Natural killer cell treated with Interleukin-12 subunit alpha and Interleukin-12 subunit beta and Interleukin-15 and Interleukin-18, amount 100 ng/mL, for 72 hours (primary cell): ENCODE measurements at places on chromosomes 11 and 22. TPM values are rescaled to one million over a fixed set of nuclear protein-coding genes. Genes with fewer than 3 reads are reported as not detected.

DNA sequence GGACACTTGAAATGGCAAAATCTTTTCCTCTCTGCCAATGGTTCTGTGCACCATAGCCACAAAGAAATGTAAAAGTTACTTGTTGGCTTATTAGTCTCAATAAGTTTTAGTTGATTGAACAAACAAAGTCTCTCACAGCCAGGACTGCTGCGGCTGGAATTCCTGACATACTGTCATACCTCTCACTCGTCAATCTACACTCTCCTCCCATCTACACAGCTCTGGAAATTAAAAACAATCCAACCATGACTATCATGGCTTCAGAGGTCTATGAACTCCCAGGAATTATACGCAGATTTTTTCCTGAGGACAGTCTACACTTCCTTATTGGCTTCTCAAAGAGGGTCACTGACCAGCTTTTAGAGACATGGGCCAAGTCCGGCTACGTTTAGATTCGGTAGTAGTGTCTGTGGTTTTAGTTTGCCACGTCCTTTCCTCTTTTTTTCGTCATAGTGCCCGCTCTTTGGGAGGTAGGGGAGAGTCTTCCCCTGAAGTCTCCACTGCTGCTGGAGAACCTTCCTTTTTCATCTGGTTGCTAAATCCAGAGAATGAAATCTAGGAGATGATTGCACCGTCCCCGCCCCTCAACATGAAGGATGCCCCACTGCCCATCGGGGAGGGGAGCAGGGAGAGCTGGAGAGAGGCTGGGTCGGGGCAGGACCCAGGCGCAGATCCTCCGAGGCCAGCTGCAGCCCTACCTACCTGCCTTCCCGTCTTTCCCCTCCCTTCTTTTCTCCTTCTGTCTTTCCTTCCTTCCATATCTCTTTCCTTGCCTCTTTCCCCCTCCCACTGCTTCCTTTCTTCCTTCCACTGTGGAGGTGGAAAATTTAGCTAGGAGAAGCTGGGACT is 1.0 kb upstream of the PLEKHB1 start:
- DNase-seq: no peak

LRRC56 gene
- total RNA-seq: 0.98 TPM

CASP4 gene
- total RNA-seq: 211 TPM

- no peak for DNase-seq
Observed at GRCh38 chr11:123238297-123238696, 43.2 kb upstream of the CLMP start.

NLRP6 gene
- 0.26 TPM for total RNA-seq

- DNase-seq: peak; percentile 70
Observed at GRCh38 chr22:28728621-28729313, 12.9 kb downstream of the CHEK2 start.

GRCh38 chr11:1305063-1305495 is 4.4 kb downstream of the TOLLIP start:
- DNase-seq: no peak

DNA sequence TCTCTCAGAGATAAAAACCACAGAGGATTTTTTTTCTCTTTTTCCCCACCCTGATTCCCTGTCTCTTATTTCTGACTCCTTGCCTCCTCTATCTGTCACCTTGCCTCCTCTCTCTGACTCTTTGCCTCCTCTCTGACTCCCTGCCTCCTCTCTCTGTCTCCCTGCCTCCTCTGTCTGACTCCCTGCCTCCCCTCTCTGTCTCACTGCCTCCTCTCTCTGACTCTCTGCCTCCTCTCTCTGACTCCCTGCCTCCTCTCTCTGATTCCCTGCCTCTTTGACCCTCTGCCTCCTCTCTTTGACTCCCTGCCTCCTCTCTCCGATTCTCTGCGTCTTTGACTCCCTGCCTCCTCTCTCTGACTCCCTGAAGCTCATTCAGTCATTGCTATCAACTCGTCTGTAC is 3.1 kb downstream of the RASD2 start:
- DNase-seq: no peak

GRCh38 chr22:30604723-30605122 is 2.3 kb upstream of the TCN2 start:
- no peak for DNase-seq

DNA sequence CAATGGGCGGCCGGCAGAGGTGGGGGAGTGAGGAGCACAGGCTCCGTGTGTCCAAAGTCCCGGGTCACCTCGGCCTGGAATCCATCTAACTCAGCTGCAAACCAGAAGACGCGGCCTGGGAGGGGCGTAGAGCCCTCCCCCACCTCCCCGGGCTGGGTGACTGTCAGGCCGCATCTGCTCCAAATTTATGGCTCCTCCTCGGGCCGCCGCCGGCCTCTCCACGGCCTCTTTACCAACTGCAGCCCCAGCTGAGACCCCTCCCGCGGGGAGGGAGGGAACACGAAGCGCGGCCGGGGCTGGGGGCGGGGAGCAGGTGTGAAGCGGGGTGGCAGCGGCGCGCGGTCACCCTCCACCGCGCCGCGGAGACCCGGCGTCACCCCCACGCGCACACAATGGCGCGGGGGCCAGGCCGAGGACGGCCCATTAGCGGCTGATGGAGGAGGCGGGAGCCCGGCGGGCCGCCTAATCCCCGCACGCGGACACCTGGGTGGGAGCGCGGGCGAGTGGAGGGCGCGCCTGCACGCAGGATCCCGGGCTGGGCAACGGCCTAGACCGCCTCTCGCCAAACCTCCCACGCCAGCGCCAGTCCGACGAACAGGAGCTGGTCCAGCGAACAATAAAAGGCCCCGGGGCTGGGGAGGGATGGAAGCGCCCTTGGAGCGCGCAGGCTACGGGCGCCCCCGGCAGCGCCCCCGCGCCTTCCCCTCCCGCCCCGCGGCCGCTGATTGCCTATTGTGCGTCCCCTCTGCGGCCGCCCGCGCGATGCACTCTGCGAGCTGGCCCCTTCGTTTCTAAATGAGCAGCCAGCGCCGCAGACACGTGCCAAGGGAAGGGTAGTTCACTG is 25.9 kb upstream of the ROBO3 start:
- DNase-seq: no peak

CECR2 gene
- total RNA-seq: not detected

- no peak for DNase-seq
Observed at GRCh38 chr11:63919267-63920125, 2.5 kb upstream of the RCOR2 start.

GRCh38 chr11:130159657-130160497 is at the start of gene ST14:
Gene ST14, plus strand, starts transcription at chr11:130159782. Its CDS starts 198 bp downstream, at chr11:130159980.
- no peak for DNase-seq

DNA sequence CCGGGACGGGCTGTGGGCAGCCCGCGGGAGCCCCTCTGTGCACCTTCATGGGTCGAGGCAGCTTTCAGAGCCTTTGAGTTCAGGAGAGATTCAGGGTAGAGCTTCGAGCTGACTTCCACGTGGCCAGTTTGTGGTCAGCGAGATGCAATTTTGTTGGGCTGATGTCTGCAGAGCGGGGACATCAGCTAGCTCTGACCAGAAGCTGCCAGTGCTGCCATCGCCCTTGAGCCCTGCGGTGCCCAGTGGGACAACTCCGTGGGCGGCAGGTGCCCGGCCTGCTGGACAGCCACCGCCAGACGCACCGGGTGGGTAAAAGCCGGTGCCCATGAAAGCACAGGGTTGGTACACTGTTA is 719 bp downstream of the TALDO1 start:
- DNase-seq: no peak

DNA sequence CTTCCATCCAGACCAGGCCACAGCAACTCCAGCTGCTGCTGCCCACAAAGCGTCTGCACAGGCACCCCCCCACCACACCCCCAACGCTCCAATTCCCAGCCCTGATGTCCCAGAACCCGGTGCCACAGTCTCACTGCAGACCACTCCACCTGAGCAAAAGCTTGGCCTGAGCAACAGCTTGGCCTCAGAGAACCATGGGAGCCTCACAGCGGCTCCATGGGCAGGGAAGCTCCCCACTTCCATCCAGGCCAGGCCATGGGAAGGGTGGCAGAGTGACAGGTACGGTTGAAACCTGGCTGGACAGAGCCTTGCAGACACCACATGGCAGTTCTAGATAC is 13.2 kb downstream of the PLXNB2 start:
- DNase-seq: no peak

GRCh38 chr11:93396316-93396715 is 65.8 kb downstream of the DEUP1 start:
- DNase-seq: no peak

DNA sequence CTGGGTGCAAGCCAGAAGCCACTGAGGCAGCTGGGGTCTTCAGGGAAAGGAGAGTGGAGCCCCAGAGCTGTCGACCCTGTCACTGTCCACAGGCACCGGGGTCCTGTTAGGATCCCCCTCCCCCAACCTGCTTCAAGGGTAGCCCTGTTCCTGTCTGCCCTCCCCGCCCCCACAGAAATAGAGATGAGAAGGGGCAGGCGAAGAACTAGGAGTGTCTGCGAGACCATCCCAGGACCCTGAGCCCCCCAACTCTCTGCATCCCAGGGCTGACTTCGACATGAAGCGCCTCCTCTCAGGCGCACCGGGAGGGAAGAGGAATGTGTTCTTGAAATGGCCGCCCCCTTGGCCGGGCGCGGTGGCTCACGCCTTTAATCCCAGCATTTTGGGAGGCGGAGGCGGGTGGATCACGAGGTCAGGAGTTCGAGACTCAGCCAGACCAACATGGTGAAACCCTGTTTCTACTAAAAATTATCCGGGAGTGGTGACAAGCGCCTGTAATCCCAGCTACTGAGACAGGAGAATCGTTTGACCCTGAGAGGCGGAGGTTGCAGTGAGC is 607 bp upstream of the ZNF70 start:
- no peak for DNase-seq

HSD17B12 gene
- total RNA-seq: 40.6 TPM

- no peak for DNase-seq
Observed at GRCh38 chr11:121583825-121584224, 131.1 kb upstream of the SORL1-AS1 start.

GRCh38 chr22:46108564-46109473 is 41.5 kb upstream of the PPARA start:
- DNase-seq: no peak

- DNase-seq: no peak
Observed at GRCh38 chr11:116697639-116698038, 75.1 kb downstream of the BUD13 start.

GRCh38 chr11:47260366-47260765 is 2.6 kb downstream of the NR1H3 start:
- DNase-seq: no peak

GRCh38 chr11:110128161-110128560 is 35.0 kb downstream of the ZC3H12C start:
- no peak for DNase-seq

- no peak for DNase-seq
Observed at GRCh38 chr11:221539-221938, 14.0 kb downstream of the RIC8A start.

OR2AG1 gene
- total RNA-seq: not detected

DNA sequence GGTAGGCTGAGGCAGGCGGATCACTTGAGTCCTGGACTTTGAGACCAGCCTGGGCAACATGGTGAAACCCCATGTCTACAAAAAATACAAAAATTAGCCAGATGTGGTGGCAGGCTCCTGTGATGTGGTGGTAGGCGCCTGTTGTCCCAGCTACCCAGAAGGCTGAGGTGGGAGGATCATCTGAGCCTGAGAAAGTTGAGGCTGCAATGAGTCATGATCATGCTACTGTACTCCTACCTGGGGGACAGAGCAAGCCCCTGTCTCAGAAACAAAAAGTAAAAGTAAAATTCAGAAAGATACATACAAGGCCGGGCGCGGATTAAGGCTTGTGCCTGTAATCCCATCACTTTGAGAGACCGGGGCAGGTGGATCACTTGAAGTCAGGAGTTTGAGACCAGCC is 6.3 kb downstream of the LDHAL6A start:
- no peak for DNase-seq

- DNase-seq: no peak
Observed at GRCh38 chr11:78050964-78051831, 12.5 kb upstream of the THRSP start.

DNA sequence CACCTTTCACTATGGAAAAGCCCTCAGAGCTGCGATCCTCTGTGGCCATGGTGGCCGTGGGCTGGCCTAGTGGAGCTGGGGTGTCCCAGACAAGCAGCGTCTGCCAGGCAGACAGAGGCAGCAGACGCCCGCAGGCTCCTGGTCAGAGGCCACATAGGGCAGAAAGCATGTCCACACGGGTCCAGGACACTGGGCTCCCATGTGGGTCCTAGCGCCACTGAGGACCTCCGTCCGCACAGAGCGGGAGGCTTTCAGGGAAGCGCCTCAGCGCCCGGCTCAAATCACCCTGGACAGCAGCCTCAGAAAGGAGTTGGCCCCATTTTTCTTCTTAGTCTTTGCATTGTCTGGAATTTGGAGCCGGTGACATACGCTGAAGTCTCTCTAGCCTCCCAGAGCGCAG is 389.7 kb downstream of the BRD1 start:
- DNase-seq: peak; percentile 50

GRCh38 chr22:17334059-17334458 is 35.2 kb upstream of the CECR2 start:
- no peak for DNase-seq

HIRA gene
- total RNA-seq: 62.7 TPM

BIK gene
- not detected for total RNA-seq

CHRM4 gene
- total RNA-seq: 0.81 TPM

DNA sequence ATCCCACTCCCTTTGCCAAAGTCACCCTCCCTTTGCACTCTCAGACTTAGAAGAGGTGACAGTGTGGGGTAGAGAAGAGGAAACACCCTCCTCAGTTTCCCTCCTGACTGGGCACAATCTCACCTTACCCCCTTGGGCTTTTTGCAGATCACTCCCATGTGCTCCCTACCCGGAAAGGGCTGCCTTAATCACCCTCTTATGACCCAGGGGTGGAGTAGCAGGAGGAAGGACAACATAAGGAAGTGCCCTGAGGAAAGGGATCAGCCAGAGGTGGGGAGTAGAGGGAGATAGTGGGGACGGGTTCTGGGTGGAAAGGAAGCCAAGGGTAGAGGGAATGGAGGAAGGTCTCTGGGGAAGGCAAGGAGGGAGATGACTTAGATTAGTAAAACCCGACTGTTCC is 52.0 kb downstream of the NRXN2 start:
- no peak for DNase-seq

DNA sequence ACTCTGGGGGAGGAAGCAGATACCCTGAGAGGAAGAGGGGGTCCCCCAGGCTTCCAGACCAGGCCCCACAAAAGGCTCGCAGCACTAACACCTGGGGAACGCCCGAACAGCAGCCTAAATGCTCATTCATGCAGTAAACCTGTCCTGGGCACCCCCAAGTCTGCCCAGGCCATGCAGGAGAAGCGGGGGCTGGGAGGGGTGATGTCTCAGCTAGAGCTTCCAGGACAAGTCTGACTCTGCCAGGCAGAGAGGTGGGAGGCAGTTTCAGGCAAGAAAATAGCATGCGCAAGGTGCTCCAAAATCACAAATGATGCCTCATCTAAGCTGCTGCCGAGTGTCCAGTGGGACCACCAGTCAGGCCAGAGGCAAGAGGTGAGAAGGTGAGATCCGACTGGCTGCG is 14.6 kb downstream of the CABP7 start:
- DNase-seq: no peak
